ELF-1 (cell line): ENCODE measurements at places on chromosomes 16 and 17.

DNA sequence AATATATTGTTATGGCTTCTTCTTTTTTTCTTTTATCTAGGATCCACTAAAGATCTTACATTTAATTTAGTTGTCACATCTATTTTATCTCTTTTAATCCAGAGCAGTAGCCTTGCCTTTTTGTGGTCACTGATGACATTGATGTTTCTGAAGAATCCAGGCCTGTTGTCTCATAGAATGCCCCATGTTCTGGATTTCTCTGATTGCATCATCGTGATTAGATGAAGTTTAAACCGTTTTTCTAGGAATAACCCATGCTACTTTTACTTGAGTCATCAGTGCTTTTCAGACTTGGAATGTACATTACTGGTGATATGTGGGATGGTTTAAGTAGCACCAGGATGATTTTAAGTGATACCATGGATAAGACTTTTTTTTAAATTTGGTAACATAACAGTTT is 106.4 kb upstream of the CES5A start:
- no peak for DNase-seq

DNA sequence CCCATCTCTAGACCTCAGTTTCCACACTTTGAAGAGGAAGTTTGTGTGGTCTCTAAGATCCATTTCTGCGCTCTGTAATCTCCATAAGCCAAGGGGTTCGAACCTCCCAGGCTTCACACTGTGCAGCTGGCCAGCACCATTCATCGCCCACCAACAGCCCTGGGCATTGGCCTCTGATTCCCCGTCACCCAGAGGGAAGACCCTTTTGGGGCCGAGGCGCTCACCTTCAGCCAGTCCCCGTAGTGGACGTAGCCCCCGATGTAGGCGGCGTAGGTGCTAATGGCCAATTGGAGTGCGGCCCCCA is 678 bp downstream of the TMEM101 start:
- no peak for DNase-seq

GRCh38 chr17:19551165-19551564 is 17.5 kb downstream of the SLC47A1 start:
- DNase-seq = no peak

GRCh38 chr16:81035398-81035974 is at the start of gene ATMIN:
Gene ATMIN, plus strand, starts transcription at chr16:81035842. Its CDS starts 29 bp downstream, at chr16:81035871.
- peak; percentile 96 for DNase-seq

DNA sequence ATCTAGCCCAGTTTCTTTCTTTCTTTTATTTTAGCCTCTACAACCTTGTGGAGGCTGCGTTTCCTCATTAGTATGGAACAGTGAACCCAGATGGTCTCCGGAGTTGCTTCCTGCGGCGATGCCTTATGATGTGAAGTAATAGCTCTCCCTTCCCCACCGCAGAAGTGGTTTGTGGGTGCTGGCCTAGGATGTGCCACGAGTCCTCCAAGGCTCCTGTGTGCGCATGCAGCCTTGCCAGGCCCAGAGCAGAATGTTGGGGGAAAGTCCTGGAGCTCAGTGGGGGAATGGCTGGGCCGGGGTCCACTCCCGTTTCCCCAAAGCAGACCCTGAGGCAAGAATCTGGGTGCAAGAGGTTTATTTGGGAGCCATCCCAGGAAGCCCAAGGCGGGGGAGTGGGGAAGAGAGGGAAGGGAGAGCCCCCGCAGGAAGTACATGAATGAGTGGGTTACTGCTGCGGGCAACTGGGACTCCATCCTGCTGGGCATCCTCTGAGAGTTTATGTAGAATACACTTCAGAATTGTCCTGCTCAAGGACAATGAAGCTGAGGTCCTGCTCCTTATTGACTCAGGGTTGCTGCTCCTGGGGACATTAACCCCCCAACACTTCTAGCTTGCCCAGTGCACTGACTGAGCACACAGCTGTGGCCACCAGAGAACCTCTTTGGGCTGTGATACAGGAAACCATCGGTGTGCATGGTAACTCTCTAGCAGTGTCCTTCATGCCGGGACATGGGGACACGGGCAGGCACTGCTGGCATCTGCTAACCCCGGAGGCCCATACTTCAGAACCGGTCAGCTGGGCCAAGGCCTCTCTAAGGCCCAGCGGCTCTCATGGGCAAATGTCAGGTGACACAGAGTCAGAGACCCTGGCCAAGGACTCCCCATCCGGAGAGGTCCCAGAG is 3.7 kb upstream of the HCRT start:
- DNase-seq = no peak

DNA sequence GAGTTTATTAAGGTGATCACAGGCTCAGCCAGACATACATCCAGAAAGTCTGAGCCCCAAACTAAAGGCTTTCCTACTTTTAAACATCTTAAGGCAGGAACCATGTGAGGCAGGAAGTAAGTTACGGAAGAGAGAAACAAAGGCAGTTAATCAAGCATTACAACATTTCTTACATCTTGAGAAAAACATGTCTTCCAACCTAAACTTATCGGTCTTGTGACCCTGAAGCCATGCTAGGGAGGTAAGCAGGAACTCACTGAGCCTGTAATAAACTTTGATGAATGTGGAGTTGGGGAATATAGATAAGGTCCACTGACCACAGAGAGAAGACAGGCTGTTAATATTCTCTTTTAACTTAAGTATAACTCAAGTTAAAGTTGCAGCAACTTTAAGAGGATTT is 3.5 kb upstream of the ACSM3 start:
- no peak for DNase-seq
